ENCODE measurements at places on chromosomes 12 and 14.

- no peak for DNase-seq
These were observed 100.2 kb downstream of the GALC start for GRCh38 chr14:87892763-87893162.

DNA sequence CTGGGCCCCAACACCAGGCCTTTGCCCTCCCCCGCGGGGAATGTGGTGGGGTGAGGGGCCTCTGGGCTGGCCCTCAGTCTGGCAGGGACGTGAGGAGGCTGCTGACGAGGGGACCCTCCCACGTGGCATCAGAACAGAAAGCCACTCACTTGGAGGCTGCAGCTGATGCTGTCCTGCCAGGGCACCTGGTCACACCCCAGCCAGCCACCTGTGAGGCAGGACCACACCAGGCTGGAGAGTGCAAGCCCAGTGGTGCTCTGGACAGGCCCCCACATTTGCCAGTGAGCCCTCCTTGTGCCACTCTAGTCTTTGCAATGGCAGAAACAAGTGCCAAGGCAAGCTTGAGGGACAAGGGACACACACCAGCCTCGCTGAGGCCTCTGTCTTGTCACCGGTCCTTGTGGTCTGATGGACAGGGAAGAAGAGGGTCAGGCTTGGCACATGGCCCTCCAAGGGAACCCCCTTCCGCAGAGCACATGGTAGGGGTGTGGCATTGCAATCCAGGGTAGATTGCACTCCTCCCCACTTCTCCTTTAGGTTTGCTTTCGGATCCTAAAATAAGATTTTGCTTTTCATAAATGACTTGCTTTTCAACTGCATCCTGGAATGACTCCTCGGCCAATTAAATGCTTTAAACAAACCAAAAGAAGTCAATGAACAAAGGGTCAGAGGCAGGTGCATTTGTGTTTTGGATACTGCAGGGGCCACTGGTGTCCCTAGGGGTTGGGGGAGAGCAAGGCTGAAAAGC, 53.7 kb downstream of the CCDC88C start:
- no peak for DNase-seq

DNA sequence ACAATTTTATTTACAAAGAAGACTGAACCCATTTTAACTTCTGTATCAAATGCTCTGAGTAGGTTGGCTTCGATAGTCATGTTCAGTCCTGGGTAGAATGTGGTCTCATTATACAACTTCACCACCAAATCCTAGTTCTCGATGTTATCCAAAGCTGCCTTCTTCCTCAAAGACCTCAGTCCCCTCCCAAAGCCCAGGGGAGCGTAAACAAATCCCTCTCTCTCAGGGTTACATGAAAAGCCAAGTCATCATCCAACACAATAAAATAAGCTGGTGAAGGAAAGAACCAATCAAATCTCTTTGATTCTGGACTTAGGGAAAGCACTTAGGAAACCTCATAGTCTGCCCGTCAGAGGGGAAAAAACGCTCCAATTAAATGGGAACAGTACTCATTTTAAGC, 9.1 kb downstream of the PTCSC3 start:
- DNase-seq = no peak

DNA sequence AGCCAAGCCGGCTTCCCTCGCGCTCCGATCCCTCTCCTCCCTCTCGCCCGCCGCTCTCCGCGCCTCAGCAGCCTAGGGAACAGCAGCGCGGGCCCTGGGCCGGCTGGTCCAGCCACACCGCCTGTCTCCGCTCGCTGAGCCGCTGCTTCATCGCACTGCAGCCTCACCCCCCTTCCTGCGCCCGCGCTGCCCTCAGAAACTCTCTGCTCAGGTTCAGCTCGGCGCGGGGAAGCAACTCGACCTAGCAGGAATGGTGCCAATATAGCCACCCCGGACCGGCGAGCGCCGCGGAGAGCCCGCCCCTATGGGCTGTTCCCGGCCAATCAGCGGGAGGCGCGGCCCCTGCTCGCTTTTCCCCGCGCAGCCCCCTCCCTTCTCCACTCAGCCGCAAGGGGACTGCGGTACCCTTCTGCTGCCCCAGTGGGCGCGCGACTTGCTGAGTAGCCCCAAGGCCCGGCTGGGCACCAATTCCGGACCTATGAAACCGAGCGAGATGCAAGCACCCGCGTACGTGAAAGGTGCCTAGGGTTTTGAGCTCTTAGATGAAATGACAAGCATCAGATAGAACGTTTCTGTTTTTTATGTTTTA, at the start of gene ADAMTS20:
Gene ADAMTS20 (minus strand): TSS at position 233 of the 589 bp plus-strand sequence. CDS start 282 bp downstream, outside the sequence.
- no peak for DNase-seq

DNA sequence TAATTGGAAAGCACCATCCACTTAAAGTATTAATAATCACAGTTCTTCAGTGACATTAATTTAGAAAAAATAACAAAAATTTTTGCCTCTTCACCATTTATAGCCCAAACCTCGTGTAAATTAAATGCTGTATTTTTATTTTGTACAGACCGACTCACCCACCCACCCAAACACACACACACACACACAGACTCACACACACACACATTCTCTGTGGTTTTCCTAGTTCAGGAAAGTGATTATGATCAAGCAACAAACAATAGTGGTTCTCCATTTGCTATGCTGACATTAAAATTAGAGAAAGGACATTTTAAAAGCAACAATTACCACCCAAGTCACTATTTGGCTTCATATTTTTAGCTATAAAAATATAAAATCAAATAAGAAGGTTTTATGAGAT, 112.5 kb upstream of the FLRT2 start:
- DNase-seq = no peak

- no peak for DNase-seq
These were observed 46.8 kb downstream of the ACACB start for GRCh38 chr12:109163167-109163566.

- DNase-seq = no peak
These were observed 32.9 kb downstream of the MVK start for GRCh38 chr12:109606320-109607028.

GRCh38 chr12:49598527-49598926, 6.9 kb downstream of the FAM186B start:
- DNase-seq = no peak

DNA sequence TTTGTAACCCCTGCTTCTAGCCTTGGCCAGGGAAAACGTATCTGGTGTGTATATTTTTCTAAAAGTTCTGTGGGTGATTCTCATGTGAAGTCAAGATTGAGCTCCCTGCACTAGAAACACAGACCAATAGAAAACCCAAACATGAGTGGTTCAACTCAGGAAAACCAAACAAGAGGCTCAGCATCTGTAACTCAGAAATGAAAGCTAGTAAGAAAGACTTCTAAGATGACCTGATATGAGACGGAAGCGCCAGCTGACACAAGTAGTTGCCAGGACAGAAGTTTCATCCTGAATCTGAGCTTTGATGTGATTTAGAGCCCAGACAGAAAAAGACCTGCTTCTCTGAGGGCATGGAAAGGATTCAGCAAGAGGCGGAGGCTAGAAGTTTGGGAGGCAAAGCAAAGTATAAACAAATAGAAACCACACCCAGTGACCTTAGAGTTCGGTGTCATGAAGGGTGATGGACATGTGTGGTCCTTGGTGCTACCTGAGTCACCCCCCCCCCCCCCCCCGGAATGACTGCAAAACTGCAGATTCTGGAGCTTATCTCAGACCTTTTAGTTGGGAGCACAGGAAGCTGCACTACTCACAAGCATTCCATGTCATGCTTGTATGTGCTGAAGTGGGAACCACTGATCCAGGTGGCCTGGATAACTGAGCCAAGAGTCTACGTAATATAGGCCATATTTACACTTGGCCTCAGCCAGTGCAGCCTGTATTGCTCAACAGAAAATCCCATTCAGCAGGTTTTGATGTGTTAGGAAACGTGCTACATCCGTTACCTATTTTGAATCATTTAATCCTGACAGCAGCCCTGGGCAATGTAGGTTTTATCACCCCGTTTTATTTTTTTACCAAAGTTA, 191.3 kb downstream of the ANO6 start:
- DNase-seq = no peak

- DNase-seq = no peak
These were observed 21.3 kb downstream of the DTX1 start for GRCh38 chr12:113077859-113078255.

DNA sequence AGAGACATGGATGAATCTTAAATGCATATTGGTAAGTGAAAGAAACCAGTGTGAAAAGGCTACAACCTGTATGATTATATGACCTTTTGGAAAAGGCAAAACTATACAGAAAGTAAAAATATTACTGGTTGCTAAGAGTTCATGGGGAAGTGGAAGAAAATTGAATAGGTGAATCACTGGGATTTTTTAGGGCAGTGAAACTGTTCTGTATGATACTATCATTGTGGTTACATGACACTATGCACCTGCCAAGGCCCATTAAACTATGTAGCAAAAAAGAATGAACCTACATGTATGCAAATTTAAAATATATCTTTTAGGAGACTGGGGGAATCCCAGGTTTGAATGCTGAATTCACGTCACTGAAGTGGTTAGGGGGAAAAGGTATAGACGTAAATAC, 12.6 kb upstream of the OR8S1 start:
- DNase-seq = no peak

GRCh38 chr12:64612843-64613242, 2.5 kb downstream of the RASSF3 start:
- no peak for DNase-seq

- DNase-seq = no peak
These were observed 483.7 kb downstream of the FLRT2 start for GRCh38 chr14:86013641-86014040.

DNA sequence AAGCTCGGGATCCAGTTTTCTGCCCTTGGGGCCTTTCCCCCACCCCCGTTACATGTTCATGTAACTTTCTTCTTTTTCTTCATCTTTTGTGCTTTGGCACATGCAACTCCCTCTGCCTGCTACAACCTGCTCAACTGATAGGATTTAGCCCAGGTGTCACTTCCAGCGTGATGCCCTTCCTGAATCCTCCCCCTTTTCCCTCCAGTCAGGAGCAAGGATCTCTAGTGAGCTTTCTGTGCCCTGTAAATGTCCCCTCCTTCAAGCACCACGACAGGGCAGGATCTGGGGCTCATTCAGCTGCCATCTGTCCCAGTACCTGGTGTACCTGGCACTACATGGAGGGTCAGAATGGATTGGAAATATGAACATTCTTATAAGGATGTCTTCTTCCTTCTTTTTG, 15.3 kb downstream of the PELI2 start:
- no peak for DNase-seq

- peak; percentile 47 for DNase-seq
These were observed 61.1 kb downstream of the RAB35 start for GRCh38 chr12:120055231-120056000.

DNA sequence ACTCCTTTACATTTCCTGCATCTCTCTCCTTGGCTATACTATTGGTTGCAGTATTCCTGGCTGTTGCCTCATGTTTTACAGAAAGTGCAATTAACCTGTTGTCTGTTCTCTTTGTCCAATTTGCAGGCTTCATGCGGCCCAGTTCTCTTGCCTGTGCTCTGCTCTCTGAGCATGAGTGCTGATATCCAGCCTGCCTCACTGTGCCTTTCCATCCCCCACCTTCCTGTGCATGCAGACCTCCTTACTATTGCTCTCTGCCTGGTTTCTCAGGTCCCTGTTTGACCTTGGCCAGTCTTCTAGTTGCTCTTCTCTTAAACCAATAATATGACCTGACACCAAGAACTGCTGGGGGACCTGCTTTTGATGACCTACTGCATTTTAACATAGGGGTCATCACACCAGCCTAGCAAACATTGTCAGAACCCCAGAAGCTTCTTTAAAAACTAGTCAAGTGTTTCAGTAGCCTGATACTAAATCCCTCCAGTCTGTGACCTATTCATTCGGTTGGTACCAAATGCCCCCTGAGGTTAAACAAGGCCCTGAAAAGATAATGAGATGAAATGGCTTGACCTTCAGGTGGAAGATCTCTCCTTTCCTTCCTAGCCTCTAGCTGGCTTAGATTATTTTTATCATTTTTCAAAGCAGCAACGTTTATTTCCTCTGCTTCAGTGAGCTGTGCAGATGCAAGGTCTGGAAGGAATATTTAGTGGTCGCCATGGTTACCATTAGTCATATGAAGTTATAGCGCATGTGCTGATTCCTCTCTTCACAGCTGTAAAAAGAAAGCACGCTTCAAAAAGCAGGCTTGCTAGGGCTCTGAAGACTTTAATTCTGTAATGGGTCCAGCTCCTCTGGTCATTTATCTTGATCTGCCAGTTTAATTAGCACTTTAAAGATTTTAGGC, 216.5 kb downstream of the PHLDA1 start:
- DNase-seq = peak; percentile 97

DNA sequence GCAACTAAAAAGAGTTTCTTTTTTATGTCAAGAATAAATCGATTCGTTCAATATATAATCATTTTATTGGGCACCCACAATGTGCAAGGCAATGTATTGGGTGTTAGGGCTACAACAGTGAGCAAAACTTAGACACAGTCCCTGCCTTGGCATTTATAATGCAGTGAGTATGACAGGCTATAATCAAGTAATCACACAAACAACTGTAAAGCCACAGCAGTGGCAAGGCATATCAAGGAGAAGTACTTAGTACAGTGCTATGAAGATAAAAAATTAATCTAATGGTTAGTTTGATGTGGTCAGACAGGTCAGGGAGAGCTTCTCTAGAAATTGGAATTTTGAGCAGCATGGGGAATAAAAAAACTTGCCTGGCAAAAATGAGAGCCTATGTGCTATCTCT, 39.5 kb upstream of the OTOGL start:
- no peak for DNase-seq

DNA sequence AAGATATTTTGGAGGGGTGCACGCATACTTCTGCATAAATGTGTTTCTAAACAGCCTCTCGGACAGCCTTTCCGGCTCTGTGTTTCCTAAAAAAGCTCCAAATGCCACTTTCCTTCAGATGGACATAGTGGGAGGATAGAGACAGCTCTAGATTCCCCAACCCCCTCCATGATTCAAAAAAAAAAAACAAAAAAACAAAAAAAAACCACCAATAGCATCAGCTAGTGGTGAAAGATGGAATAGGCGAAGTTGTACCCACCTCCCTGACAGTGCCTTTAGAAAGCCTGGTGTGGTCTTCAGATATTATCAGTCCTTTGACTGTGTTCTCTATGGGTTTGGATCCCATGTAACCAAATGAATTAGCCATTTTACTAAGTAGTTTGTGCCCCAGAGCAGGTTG, 94.1 kb downstream of the PHETA1 start:
- DNase-seq = no peak

DNA sequence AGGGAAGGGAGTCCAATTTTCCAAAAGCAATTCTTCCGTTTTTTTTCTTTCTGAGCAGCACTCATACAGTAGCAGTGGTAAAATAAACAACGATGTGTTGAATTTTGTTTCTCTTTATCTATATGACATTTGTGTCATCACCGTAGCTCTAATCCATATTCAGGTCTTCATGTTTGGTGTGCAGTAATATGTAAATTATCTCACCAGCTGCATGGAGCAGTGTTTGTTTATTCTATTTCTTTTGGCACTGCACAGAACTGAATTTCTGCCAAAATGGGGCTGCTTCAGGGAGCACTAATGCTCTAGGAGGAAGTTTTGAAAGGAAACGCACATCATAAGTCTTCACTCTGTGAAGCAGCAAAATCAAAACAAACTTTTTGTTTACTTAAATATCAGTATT, 130.0 kb upstream of the NPAS3 start:
- DNase-seq = peak; percentile 27

GRCh38 chr12:96140174-96140573, 54.0 kb upstream of the ELK3 start:
- DNase-seq = peak; percentile 56

GRCh38 chr14:77260199-77260598, 10.8 kb downstream of the NGB start:
- no peak for DNase-seq

- DNase-seq = no peak
These were observed 675.3 kb upstream of the USP15 start for GRCh38 chr12:61584943-61585342.

- DNase-seq = peak; percentile 34
These were observed 283.3 kb upstream of the PWP1 start for GRCh38 chr12:107402041-107403022.
